Activated T-cell treated with anti-CD3 and anti-CD28 coated beads for 1 hour (primary cell): ENCODE measurements at places on chromosomes 16 and 17.
A peak's percentile ranks its signal among the peaks of the same experiment; 100 is the strongest.

GRCh38 chr17:68455901-68456338 lies 1.4 kb downstream of the WIPI1 start:
- DNase-seq = no peak

- peak; percentile 54 for DNase-seq
Observed at GRCh38 chr17:6755731-6756184, at the start of gene XAF1. Gene XAF1, plus strand, starts transcription at chr17:6756046. Its CDS starts 33 bp downstream, at chr17:6756079.

DNA sequence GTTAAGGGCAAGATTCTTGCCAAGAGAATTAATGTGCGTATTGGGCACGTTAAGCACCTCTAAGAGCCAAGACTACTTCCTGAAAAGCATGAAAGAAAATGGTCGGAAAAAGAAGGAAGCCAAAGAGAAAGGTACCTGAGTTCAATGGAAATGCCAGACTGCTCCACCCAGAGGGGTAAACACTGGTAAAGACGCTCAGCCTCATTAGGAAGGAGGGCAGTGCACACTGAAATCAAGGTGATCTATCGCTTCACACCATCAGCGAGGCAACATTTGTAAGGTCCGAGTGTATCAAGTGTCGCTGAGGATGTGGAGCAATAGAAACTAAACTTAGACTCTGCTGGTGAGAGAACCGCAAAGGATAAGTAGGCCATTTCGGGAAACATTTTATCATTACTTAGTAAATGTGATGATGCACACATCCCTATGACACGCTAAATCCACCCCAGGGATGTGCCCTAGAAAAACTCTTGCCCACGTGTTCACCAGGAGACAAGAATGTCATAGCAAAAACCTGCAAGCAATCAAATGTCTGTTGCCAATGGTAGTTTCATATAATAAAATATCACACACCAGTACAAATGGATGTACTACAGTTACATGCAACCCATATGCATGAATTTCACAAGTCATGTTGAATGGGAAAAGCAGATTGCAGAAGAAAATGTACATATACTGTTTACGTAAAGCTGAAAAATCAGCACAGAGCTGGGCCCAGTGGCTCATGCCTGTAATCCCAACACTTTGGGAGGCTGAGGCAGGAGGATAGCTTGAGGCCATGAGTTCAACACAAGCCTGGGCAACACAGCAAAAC lies 23.6 kb downstream of the CNTROB start:
- DNase-seq = no peak

- no peak for DNase-seq
Observed at GRCh38 chr16:89320782-89321501, 103.4 kb downstream of the ZNF778 start.

DNA sequence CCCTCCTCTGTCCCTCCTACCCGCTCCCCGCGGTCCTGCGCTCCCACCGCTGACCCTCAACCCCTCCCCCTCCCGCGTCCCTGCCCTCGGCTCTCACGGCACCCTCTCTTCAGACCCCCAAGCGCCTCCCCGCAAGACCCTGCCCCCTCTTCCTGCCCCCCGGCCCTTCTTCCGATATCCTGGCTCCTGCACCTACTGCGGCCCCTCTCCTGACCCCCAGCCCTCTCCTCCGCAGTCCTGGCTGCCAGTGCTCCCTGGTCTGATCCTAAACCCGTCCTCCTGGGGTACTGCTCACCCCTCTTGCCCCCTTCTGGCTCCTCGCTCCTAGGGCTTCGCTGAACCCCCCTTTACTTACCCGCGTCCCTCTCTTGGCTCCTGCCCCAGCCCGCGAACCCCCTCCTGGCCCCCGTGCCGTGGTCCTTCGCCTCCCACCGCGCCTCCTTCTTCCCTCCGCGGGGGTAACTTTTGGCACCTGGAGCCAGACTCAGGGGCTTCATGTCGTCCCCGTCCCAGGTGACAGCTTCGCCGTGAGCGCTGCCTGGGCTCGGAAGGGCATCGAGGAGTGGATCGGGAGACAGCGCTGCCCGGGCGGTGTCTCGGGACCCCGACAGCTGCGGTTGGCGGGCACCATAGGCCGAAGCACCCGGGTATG lies 839 bp downstream of the NKD1 start:
- no peak for DNase-seq

- DNase-seq = no peak
Observed at GRCh38 chr17:39568702-39569101, 39.0 kb downstream of the NEUROD2 start.

DNA sequence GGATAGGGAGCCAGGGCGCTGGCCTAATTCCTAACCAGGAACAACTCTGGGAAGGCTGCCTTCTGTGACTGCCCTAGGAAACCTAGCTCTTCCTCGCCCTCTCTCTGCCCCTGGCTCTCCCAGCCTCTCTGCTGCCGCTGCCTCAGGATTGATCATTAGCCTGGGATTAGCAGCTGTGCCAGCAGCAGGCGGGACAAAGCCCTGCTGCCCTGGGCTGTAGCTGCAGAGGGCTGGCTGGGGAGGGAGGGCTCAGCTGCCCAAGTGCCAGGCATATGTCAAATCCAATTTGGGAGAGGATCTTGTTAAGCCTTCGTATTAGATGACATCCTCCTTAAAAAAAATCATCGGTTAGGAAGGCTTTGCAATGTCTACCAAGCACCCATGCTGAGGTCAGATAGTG lies 144.8 kb upstream of the CCL2 start:
- DNase-seq = no peak

DNA sequence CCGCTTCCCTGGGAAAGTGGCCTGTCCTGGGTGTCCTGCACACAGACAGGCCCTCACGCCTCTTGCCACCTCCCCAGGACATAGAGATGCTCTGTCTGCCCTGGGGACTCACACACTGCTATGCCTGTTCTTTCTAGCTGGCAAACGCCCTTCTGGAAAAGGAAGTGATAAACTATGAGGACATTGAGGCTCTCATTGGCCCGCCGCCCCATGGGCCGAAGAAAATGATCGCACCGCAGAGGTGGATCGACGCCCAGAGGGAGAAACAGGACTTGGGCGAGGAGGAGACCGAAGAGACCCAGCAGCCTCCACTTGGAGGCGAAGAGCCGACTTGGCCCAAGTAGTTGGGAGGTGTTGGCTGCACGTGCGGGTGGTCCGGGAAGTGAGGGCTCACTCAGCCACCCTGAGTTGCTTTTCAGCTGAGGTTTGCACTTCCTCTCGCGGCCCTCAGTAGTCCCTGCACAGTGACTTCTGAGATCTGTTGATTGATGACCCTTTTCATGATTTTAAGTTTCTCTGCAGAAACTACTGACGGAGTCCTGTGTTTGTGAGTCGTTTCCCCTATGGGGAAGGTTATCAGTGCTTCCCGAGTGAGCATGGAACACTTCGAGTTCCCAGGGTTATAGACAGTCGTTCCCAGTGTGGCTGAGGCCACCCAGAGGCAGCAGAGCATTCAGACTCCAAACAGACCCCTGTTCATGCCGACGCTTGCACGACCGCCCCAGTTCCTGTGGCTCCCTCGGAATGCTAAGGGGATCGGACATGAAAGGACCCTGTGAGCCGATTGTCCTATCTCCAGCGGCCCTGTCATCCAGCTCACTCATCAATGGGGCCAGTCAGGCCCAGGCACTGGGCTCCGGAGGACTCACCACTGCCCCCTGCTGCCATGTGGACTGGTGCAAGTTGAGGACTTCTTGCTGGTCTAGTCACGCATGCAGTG lies 3.5 kb upstream of the RPL13 start:
- DNase-seq = peak; percentile 81

- DNase-seq = no peak
Observed at GRCh38 chr17:29390851-29391631, 878 bp downstream of the TAOK1 start.

GRCh38 chr16:72612256-72612655 lies 435.7 kb downstream of the ZFHX3 start:
- DNase-seq = no peak

DNA sequence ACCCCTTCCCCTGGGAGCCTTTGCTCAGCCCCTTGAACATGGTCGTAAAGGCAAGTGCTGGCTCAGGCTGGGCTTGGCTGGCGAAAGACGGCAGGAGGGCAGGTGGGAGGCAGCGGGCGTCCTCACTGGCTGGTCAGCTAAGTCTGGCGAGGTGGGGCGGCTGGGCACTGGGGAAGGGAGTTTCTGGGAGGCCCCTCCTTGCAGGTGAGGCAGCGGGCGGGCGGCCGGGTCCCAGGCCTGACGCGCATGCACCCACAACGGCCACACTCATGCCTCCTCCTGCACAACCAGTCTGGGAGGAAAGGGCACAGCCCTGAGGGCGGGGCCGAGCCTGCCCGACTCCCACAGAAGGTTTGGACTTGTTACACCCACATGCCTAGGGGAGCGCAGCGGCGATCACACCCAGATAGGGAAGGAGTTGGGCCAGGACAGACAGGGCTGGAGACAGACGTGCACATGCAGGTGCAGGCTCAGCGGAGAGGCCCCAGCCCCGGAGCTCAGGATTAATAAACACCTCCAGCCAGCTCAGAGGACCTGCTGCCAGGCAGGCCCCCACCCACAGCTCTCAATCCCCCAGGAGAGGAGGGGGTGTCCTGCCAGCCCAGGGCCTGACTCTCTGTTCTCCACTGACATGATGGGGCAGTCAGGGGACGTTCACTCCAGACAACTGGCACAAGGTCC lies at the start of gene EVPL:
EVPL (minus strand) TSS at position 148 of the 681 bp plus-strand sequence; CDS start at position 40, 108 bp downstream.
- DNase-seq = no peak

GRCh38 chr16:88736088-88736487 lies 29.8 kb downstream of the CTU2 start:
- DNase-seq = no peak

DNA sequence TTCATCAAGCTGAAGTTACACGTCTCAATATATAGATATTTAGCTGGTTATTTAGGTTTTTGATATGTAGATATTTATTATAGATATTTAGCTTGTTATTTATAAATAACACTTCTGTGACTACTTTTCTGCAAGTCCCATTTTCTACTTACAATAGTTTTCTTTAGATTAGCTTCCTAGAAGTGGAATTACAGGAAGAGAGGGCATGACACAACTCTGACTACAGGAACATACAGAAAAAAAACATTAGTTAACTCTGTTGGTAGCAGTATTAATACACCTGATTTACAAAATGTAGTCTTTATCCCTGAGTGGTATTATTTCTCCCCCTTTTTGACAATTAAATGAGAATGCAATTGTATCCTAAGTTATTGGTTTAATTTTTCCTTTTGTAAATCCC lies 21.2 kb upstream of the CCL1 start:
- DNase-seq = no peak

- no peak for DNase-seq
Observed at GRCh38 chr17:17830740-17831207, 6.0 kb downstream of the SREBF1 start.

GRCh38 chr16:1290063-1290501 lies 19.4 kb upstream of the UBE2I start:
- DNase-seq = no peak

DNA sequence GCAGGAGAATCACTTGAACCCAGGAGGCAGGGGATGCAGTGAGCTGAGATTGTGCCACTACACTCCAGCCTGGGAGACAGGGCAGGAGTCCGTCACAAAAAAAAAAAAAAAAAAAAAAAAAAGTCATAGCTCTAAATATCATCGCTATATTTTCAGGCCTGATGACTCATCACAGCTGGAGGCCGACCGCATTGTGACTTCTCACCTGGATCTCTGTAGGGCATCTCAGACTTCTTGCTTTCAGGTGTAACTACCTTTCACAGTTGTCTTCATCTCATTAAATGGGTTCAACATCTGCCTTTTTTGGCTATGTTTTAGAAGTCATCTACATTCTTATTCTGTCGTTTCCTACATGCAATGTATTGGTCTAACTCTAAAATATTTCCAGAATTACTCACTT lies 353.1 kb upstream of the MON1B start:
- DNase-seq = no peak

DNA sequence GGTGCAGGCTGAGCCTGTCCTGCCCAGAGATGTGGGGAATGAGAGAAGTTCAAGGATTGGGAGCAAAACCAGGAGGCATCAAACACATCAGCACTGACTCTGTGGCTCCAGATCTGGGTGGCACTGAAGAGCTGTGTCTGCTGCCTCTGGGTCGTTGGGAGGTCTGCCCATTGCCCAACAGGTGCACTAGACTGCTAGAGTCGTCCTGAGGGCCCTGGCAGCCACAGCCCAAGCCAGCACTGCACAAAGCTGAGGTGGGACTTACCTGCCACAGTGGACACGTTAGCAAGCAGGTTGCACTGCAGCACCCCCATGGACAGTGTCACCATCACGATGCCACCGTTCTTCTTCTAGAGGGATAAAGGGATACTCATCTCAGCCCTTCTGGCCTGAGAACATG lies 3.3 kb downstream of the DPEP3 start:
- no peak for DNase-seq
